ENCODE measurements at places on chromosomes 3 and 15. TPM values are rescaled to one million over a fixed set of nuclear protein-coding genes. Genes with fewer than 3 reads are reported as not detected.

DNA sequence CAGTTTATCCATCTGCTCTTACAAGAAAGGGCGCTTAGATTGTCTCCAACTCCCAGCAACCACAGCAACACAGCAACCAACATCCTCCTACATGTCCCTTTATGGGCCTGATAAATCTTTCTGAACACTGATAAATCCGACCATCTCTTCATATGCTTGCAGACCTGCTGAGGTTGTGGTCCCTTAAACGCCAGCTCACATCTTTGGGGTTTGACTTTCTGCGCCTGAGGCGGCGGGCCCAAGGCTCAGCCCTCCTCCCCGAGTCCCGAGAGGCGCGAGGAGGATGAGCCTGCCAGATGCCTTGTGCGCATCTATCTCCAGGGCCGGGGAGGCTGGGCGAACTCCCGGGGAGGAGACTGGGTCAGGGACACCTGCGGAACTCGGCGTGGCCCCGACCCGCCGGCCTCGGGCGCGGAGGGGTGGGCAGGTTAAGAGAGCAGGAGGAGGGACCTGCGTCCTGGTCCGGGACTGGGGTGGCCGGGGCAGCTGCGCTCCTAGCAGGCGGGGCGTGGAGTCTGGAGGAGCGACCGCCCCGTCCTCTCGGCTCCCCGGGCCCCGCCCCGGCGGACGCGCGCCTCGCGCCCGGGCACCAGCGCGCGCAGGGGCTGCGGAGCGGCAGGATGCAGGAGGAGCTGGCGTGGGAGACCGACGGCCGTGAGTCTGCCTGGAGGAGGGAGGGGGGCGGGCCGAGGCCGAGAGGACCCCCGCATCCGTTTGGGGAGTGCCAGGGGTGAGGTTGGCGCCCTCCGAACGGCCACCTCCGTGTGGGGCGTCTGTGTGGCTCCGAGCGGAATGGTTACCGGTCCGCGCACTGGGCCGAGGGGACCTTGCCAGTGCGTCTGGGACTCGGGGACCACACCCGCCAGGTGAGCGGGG, at the start of gene ANKDD1A:
ANKDD1A (plus strand) TSS at position 592 of the 876 bp plus-strand sequence; CDS start at position 621, 29 bp downstream.
- peak; percentile 74 for DNase-seq

SKOR1 gene
- 0.22 TPM for total RNA-seq

GRCh38 chr3:181461381-181461780, 250.3 kb upstream of the SOX2 start:
- no peak for DNase-seq

LXN gene
- 3.2 TPM for total RNA-seq

- no peak for DNase-seq
These were observed 148.4 kb downstream of the RTP4 start for GRCh38 chr3:187516446-187517185.

TPRA1 gene
- 17.4 TPM for total RNA-seq

DNA sequence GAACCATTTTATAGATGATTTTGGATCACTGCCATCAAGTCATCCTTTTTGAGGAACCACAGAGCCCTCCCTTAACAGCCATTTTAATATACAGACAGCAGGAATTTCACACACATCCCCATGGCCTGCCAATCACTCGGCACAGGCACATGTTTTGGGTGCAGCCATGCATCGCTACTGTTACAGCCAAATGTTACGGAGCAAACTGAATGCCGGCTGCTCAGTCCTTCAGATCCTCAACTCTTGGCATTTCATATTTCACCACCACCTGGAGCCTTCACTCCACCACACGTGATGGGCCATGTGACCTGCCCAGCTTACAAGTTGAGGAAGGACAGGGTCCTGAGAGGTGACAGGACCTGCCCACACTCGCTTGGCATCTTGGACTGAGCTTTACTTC, 90.8 kb downstream of the OXNAD1 start:
- no peak for DNase-seq

CNTN3 gene
- total RNA-seq: 1.2 TPM

- DNase-seq: no peak
These were observed 32.7 kb downstream of the LYZL4 start for GRCh38 chr3:42377681-42378080.
